ENCODE measurements at places on chromosomes 16 and 17.

DNA sequence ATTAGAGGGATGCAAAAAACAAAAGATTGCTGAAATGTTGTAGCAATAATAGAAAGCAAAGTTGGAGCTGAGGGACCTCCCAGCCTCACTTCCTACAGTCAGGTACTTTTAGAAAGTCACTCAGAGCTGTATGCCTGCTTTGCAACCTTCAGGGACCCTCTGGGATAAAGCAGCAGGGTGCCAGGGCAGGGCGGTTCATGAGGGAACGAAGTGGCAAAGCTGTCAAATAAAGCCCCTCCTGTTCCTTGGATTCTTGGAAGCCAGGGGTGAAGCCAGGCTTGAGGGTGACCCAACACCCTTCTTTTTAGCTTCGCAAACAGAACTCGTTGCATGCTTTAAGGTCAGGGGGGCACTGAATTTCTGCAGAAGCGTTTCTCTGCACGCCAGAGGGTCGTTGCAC, 767 bp downstream of the ATP2C2 start:
- DNase-seq, result no peak

- DNase-seq, result no peak
Measured at GRCh38 chr17:57588086-57588485, 157.0 kb downstream of the CCDC182 start.

DNA sequence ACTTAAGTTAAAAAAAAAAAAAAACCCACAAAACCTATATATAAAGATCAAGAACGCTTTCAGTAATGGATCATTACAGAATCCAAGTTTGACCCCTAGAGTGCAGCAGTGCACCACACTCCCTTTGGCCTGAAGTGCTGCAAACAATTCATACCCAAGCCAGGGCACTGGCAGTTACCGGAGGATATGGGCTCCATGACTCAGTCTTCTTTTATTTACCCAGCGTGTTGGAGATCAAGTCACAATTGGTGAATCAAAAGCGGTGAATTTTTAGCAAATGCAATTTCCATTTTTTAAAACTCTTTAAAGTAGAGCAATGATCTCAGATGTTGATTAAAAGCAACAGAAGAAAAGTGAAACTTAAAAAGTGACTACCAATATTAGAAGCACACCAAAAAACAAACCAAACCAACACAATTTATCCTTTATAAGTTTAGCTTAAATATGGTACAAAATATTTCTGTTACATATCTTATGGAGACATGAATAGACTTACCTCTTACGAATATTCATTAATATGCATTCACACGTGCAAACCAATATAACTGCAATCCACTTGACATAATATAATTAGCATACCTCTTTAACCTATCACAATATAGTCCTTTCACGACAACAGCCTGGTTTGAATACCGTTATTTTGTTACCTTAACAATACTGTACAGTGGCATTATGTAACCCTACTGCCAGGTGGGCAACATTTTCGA, 46.3 kb downstream of the ZNF652 start:
- DNase-seq, result peak; percentile 60

DNA sequence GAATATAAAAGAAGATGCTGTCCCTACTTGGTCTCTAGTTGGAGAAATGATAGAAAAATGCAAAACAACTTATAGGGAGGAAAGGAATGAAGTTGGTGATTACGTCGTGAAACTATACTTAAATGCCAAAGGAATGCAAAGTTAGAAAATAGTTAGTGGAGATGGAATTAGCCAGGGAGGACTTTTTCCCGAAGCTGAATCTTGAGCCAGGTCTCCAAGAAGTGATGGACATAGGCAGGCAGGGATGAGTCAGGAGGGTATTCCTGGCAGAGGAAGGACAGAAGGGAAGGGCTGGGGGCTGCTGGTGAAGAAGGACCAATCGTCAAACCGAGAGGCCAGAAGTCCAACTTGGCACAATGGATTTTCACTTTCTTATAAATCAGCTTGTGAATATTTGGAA, 1.8 kb downstream of the SNTB2 start:
- no peak for DNase-seq

DNA sequence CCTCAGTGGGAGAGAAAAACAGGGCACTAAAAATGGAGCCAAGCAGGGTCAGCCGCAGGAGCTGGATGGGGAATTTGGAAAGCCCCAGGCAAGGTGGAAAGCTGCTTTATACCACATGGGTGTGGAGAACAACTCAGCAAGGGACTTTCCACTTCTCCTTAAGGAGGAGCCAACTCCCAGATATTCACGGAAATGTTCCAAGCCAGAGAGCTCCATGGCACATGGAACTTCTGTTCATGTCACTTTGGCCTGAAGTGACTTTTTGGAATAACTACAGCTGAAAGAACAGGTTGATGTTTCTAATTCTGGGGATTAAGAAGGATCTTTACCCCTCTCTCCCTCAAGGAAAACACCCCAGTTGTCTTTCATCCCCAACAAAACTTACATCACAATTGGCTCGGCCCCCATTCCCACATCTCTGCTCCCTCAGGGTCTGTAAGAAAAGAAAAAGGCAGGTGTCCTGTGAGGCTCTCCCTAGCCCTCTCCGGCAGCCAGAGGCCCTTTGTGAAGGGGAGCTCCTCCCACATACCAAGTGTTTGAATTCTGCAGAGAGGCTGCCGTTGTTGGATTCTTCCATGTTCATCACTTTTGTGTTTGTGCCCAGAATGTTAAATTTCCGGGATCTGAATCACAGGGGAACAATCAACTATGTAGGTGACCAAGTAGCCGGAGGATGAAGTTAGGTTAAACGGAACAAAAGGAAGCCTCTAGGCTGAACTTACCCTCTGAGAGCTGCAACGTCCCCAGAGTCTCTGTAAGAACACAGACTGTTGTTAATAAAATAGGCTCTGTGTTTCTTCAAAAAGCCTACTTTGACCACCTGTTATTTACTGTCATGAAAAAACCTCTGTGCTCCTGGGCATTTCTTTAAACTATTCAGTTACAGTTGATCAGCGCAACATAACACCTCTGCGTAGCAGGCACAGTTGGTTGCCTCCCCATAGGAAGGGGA, 41.0 kb downstream of the STAT5A start:
- DNase-seq, result no peak

- DNase-seq, result no peak
Measured at GRCh38 chr16:71421911-71422310, 19.9 kb downstream of the TLE7 start.

DNA sequence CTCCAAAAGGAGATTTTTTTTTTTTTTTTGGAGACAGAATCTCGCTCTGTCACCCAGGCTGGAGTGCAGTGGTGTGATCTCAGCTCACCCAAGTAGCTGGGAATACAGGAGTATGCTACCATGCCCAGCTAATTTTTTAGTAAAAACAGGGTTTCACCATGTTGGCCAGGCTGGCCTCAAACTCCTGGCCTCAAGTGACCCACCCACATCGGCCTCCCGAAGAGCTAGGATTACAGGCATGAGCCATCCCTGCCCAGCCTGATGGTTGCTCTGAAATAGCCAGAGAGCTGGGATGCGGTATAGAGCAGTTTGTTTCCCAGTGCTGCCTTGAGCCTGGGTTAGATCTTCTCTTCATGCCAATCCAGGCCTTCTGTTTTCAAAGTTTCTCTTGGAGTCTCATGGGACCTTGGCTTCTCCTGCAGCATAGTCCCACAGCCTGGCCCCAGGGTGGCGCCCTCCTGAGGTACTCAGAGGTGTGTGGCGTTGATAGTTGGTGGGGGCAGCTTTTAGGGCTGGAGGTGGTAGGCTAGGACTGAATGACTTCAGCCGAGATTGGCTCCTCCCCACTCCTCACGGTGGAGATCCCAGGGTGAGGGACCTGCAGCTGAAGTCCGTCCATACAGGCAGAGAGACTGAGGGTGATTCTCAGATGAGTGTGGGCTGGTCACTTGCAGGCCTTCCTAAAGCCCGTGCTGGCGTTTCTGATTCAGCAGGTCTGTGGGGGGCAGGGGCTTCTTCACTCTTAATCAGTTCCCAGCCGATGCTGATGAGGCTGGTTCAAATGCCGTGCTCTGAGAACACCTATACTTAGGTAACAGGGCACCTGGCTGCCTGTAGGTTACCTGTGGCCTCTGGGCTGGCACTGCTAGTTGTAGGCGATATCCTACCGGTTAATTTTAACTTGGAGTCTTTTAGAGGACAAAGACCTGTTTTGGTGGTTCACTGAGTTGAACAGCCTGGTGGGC, 52.0 kb downstream of the TNFRSF13B start:
- DNase-seq, result no peak

GRCh38 chr16:58269526-58269925, 25.3 kb downstream of the PRSS54 start:
- DNase-seq, result no peak
